A549 treated with CpdA at 1 μM for 4 hours (cell line): ENCODE measurements at places on chromosomes 5 and 9. TPM values are rescaled to one million over a fixed set of nuclear protein-coding genes. Genes with fewer than 3 reads are reported as not detected.

Gene DAPK1
- total RNA-seq = 12.9 to 20.8 TPM (median 17.9 TPM) in 5 replicates

Gene SNCAIP
- total RNA-seq = 0.05 TPM in 1 of 5 replicates, not detected in the others

Gene RANBP17
- 1.9 to 3.1 TPM (median 2.3 TPM) in 5 replicates for total RNA-seq

Gene RFX3
- total RNA-seq = 1.1 to 2.3 TPM (median 1.9 TPM) in 5 replicates

Gene ANKRD34B
- 0.07 to 0.13 TPM (median 0.12 TPM) in 3 of 5 replicates, not detected in the others for total RNA-seq

Gene PCDHGB2
- total RNA-seq = 0.07 to 0.19 TPM (median 0.17 TPM) in 5 replicates

Gene CETN3
- total RNA-seq = 23.5 to 35.3 TPM (median 26.7 TPM) in 5 replicates

Gene IFNK
- not detected in 5 replicates for total RNA-seq

Gene CD74
- total RNA-seq = 0.08 to 0.10 TPM (median 0.09 TPM) in 3 of 5 replicates, not detected in the others

Gene ARSI
- 33.5 to 52.9 TPM (median 42.9 TPM) in 5 replicates for total RNA-seq

Gene TARS1
- 142 to 183 TPM (median 157 TPM) in 5 replicates for total RNA-seq

Gene MRPS2
- total RNA-seq = 101 to 134 TPM (median 128 TPM) in 5 replicates

Gene ABHD17B
- total RNA-seq = 14.6 to 17.0 TPM (median 16.4 TPM) in 5 replicates

Gene TLX3
- total RNA-seq = not detected in 5 replicates

Gene DOK3
- total RNA-seq = 3.4 to 6.8 TPM (median 4.7 TPM) in 5 replicates

Gene PCDHA9
- total RNA-seq = not detected in 5 replicates

Gene PDZD2
- total RNA-seq = 0.03 to 0.09 TPM (median 0.07 TPM) in 5 replicates

Gene CREB3
- 58.5 to 66.0 TPM (median 58.9 TPM) in 5 replicates for total RNA-seq

Gene C9orf153
- total RNA-seq = 0.27 to 0.37 TPM (median 0.27 TPM) in 3 of 5 replicates, not detected in the others

Gene PSD2
- 0.03 to 0.06 TPM (median 0.03 TPM) in 4 of 5 replicates, not detected in the other for total RNA-seq

Gene PCAT7
- total RNA-seq = 0.71 to 1.1 TPM (median 0.80 TPM) in 5 replicates

Gene TPPP
- total RNA-seq = 4.7 to 5.2 TPM (median 4.9 TPM) in 5 replicates

Gene CBY3
- total RNA-seq = not detected in 5 replicates

Gene FST
- total RNA-seq = 8.0 to 17.8 TPM (median 13.3 TPM) in 5 replicates

Gene RLN1
- not detected in 5 replicates for total RNA-seq
